ENCODE measurements at places on chromosomes 12 and 14.

DNA sequence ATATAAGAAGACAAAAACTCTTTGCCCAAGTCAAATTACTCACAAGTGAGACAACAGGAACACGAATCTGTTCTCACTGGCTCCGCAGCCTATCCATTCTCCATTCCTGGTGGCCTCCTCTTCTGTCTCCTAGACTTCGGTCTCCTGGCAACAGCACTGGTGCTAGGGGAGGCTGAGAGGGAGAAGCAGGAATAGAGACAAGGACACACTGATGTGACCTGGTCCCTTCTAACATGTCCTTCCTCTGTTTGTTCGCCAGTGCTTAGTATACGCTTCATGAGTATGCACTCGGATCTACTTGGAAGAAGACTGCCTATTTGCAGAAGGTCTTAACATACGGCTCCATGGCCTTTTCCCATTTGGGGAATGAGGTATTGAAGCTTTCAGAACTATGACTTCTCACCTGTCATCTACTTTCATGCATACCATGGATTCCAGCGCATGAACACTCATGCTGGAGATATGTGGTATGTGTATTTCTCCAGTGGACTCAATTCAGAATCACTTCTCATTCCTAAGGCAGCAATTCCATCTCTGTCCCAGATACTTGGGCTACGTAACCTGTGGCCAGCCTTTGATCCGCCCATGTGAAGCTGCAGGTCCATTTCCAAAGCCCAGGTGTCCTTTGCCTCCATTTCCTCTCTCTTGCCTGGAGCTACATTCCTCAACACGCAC lies 33.9 kb downstream of the BHLHE41 start:
- DNase-seq = no peak

- no peak for DNase-seq
Measured at GRCh38 chr12:108697905-108698304, 33.4 kb downstream of the CORO1C start.

DNA sequence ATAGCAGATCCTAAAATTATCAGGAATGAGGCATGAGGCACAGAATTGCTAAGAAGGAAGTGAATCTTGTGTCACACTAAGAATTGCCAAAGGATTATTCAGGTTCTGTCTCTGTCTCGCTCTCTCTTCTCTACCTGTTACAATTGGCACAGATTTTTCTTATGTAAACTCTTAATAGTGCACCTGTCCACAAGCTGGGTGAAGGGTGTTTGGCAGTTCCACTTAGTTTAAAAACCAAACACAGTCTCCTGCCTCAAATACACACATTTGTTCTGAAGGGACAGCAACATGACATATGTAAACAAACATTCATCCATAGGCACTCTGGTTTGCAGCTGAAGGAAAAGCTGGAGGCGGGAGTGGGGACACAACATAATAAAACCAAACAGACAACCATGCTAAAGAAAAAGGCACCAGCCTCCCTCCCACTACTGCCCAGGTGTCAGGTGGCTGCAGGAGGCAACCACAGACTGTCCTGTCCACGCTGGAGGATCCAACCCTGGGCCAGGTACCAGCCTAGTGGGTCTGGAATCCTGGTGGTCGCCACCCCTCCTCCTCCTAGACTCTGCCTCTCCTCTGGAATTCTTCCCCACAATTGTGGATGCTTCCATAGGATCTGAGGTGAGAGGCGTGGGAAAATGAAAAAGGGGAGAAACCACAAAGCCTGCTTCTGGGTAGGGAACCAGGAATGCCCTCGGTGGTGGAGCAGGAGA lies 81.2 kb downstream of the TMEM260 start:
- DNase-seq = no peak

- DNase-seq = peak; percentile 92
Measured at GRCh38 chr14:68939893-68940613, 39.0 kb downstream of the ACTN1 start.

DNA sequence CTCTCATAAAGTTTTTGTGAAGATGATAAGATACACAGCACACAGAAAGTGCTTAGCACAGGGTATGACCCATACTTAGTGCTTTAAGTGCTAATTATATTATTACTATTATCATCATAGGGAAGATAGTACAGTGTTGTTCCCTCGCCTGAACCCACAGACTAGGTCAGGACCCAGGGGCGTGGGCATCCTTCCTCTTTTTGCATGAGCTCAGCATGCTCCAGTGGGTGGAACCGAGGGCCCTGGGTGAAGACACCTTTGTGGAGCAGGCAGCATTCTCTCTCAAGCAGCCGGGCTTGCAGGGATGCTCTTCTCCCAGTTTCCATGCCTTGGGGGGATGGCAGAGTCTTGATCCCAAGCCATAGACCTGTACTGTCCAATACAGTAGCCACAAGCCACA lies 34.8 kb downstream of the CRACR2A start:
- no peak for DNase-seq

GRCh38 chr12:49296836-49297694 lies 2.1 kb downstream of the PRPH start:
- no peak for DNase-seq

GRCh38 chr12:32397696-32398095 lies 1.7 kb upstream of the FGD4 start:
- DNase-seq = no peak

DNA sequence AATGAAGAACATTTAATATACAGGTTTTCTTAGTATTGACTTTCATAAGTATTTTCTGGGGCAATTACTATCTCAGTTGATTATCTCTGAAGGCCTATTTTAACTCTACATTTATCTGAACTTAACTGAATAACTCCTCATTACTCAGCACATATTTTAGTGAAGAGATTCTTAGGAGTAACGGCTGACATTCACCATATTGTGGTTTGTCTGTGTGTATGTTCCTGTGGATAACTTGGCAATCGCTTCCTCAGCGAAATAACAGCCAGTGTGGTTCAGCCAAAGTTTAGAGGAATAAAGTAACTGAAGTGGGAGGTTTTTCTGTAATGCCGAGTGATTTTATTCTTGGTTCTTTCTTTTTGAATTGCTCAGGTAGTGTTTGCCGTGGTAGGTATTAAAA lies 168.0 kb downstream of the RAD51B start:
- DNase-seq = peak; percentile 59

DNA sequence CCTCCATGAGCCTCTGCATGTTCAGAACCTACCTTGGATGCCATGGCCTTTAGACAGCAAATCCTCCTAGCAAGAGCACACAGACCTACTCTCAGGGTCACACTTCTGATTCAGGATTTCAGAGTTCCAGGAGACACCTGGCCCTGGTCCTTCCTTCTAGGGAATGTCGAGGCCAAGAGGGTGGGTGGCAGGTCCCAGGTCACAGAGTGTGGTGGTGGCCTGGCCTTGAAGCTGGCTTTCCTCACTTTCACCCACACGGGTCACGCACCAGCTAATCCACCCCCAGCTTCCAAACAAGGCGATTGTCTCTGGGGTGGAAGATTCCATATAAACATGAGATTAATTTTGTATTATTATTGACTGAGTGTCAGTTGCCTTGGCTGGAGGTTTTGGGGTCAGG lies 328.3 kb upstream of the RTL1 start:
- DNase-seq = no peak

- no peak for DNase-seq
Measured at GRCh38 chr12:97837401-97837800, 374.8 kb downstream of the RMST start.

- DNase-seq = no peak
Measured at GRCh38 chr12:45315462-45315861, 99.6 kb downstream of the ANO6 start.

GRCh38 chr14:89336338-89336737 lies 80.7 kb downstream of the FOXN3 start:
- DNase-seq = no peak

- DNase-seq = peak; percentile 73
Measured at GRCh38 chr12:120230326-120230973, 29.5 kb upstream of the RPLP0 start.

DNA sequence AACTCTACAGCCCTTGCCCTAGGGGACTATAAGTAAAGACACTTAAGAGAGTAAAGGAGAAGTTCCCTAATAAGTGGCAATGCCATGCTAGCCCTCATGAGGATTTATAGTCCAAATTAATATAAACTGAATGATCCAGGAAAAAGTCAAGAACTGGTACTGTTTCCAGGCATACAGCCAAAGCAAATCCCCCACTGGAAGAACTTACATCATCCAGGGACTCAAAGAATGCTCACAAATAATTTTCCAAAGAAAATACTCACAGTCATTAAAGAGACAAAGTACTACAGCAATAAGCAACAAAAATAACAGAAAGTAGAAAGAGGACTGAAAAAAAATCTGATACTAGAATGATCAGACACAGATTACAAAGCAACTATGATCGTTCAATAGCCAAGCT lies 79.7 kb upstream of the RAP1B start:
- DNase-seq = peak; percentile 62

GRCh38 chr14:77580964-77581505 lies 35.4 kb downstream of the SPTLC2 start:
- peak; percentile 26 for DNase-seq

DNA sequence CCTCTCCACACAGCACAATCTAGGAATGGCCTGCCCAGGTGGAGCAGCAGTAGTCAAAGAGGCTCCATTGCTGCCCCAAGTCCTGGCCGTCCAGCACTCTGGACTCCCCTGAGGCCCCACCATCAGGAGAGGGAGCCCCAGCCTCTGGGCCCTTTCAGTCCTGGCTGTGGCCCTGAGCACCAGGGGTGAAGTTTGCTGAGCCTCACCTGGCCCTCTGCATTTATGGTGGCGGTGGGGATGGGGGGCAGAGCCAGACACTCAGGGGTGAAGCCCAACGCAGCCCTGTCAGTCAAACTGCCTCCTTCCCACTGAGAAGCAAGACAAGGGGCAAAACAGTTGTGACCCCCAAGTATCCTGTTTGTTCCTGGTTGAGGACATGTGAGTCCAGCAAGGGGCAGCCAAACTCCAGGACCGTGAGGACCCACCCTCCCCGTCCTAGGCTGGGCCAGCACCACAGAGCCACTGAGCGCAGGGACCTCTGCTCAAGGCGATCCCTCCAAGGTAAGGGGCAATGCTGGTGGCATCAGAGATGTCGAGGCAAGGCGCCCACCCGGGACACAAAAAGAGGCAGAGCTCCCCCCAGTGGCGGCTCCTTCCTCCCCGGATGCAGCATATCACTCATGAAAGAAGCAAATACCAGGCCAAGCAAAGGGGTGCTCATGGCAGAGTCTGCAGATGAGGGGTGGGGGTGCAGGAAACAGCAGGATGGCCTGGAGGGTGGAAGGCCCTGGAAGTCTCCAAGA lies 4.8 kb upstream of the AMN start:
- DNase-seq = no peak

DNA sequence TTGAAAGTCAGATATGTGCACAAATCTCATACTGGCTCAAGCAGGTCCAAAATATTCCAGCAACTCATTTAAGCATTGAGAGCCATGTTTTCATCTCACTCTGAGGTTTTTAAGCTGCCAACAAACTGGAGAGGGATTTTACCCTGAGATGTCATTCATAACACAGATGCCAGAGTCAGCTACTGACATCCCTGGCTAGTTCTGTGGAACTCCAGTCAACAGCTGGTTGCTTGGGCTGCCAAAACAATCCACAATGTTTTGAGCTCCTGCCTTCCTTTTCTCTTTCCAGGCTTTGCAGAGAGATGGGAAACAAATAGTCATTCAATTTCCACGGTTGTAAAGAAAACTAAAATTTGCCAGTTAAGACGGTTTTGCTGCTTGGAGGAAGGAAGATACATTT lies 621.2 kb upstream of the FBXO33 start:
- DNase-seq = no peak

GRCh38 chr12:113452458-113452857 lies 19.2 kb downstream of the LHX5 start:
- DNase-seq = no peak

DNA sequence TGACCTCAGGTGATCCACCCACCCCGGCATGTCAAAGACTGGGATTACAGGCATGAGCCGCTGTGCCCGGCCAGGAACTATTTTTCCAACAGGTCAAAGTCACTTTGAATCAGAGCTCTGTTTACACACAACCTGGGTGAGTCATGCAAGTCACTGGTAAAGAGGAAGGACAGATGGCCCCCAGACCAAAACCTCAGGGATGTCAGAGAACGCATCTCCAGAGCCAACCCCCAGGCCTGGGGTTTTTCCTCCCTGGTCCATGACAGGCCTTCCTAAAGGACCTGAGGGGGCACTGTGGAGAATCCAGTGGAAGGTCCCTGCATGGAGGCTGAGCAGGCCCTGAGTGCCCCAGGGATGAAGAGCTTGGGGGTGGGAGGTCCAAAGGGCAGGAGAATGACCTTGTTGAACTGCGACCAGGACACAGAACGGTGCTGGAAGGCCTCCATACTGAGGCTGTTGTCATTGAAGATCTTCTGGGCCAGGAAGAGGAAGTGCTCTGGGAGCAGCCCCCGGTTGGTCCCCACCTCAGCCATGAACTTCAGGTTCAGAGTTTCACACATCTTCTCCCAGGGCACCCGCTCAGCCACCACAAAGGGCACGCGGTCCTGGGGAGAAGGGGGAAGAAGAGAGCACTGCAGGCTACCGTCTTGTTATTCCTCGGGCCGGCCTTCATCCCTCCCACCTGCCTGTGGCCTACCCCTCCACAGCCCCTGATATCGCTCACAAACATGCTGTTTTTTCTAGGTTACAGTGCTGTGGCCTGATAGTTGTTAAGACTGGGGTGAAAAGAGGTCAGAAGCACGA lies 9.1 kb downstream of the STAT6 start:
- no peak for DNase-seq

- DNase-seq = no peak
Measured at GRCh38 chr14:76810953-76811400, 1.7 kb downstream of the ANGEL1 start.

GRCh38 chr12:115305275-115305674 lies 621.3 kb upstream of the TBX3 start:
- no peak for DNase-seq

GRCh38 chr12:69435644-69436043 lies 34.5 kb upstream of the FRS2 start:
- peak; percentile 1 for DNase-seq

DNA sequence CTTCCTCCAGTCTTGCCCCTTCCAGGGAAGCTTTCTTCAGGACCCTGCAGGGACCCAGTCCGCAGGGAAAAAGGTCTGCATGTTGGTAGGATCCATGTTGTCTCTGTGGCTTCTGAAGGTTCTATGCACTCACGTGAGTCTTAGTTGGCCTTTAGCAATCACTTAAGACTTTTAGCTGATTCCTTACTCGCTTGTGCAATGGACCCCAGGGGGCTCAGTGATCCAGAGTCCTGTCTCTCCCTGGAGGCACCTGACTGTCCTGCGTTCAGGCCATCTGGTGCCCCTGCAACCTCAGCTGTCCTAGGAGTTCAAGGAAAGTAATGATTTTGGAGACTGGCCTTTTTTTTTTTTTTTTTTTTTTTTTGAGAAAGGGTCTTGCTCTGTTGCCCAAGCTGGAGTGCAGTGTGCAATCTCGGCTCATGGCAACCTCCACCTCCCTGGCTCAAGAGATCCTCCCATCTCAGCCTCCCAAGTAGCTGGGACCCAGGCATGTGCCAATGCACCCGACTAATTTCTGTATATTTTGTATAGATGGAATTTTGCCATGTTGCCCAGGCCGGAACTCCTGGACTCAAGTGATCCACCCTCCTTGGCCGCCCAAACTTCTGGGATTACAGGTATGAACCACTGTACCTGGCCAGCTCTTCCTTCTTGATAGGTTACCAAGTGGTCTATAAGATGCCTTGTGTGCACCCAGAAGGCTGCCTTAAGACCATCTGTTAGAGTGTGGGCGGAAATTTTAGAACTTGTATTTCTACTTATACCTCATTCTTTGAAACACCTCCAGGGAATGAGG lies 4.6 kb downstream of the IFI27L2 start:
- no peak for DNase-seq
